Esophagus squamous epithelium (tissue), 5 donors: ENCODE measurements at places on chromosomes 12 and 14. TPM values are rescaled to one million over a fixed set of nuclear protein-coding genes. Genes with fewer than 3 reads are reported as not detected.

NUAK1 gene
- 1.3 TPM for total RNA-seq

GRCh38 chr14:24996930-24997725 is 52.8 kb downstream of the STXBP6 start:
- no peaks in the 10 kb centered on the region for H3K27me3 ChIP-seq
- H3K27ac ChIP-seq: no peak overlapping the region

DNA sequence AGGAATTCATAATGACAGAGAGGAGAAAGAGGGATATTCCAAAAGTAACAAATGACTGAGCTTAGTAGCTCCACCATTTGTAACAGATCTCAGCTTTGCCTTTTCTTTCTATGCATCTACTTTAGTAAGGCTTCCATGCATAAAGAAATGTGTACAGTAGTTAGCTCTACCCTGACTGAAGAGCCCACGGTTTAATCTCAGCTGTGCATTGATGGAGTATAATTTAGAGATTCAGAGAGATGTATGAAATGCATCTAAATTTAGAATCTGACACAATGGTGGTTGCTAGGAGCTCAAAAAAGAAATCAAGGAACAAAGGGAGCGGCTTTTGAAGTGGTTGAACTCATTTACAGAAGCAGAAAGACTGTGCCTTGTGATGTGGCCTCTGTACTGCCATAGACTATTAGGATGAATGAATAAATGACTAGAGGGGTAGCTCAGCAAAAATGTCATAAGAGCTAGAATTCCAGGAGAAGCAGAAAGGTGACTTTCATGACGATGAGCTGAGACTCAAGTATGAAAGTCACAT is 838.6 kb downstream of the RPS29 start:
- H3K27ac ChIP-seq: no peak overlapping the region
- DNase-seq: no peak
- no peaks in the 10 kb centered on the region for H3K36me3 ChIP-seq
- H3K4me1 ChIP-seq: no peaks in the 10 kb centered on the region

DNA sequence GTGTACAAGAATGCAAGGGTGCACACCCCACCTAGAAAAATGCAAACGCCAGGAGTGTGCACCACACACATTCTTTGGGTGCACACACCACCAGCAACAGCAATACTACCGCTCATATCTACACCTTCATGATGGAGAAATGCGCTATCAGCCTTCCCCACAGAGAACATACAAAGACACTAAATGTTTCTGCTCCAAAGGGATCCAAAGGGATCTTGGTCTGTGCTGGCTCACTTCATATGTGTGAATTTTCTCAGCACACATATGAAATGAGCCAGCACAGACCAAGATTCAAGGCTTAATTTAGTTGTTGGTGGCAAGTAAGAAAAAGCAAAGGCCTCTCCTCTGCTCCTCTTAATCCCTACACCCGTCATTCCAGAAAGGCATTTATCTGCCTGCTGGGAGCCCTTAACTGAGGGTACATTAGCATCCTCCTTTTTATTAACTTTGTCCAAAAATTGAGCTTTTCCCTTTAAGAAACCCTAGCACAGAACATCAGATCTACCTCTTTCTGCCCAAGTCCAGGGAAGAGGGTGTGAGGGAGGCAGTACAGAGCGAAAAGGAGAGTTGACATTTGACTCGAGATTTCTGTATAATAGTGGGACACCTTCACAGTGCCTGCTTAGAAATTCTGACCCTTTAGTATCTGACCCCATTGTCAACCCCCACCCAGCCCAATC is 8.3 kb downstream of the BMP4 start:
- no peak overlapping the region for H3K4me3 ChIP-seq
- H3K27me3 ChIP-seq: no peaks in the 10 kb centered on the region
- peaks cover 21% of the 10 kb centered on the region for H3K36me3 ChIP-seq
- H3K27ac ChIP-seq: no peak overlapping the region
- no peak for DNase-seq

GRCh38 chr14:100788517-100788916 is 37.4 kb upstream of the MEG3 start:
- no peaks in the 10 kb centered on the region for H3K36me3 ChIP-seq
- H3K27me3 ChIP-seq: no peaks in the 10 kb centered on the region
- no peak overlapping the region for H3K4me3 ChIP-seq
- H3K4me1 ChIP-seq: no peaks in the 10 kb centered on the region
- DNase-seq: no peak

DNA sequence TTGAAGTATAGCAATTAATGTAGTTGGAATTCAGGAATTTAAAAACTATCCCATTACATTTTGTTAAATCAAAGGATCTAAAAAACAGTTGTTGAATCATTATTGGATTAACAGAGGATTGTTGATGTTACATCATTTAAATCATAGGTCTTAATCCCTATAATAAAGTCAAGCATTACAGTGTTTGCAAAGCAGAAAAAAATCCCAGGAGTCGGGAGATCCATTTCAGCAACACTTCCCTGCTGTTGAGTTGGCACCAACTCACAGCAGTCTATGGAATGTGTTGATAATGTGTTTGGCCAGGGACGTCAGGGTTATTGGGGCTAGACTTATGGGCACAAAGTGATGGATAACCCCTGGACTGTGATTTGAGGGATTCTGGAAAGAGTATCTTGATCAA is 99.1 kb upstream of the TMTC1 start:
- DNase-seq: no peak
- no peaks in the 10 kb centered on the region for H3K27me3 ChIP-seq
- H3K36me3 ChIP-seq: no peaks in the 10 kb centered on the region
